ENCODE measurements at places on chromosomes 11 and 22.

DNA sequence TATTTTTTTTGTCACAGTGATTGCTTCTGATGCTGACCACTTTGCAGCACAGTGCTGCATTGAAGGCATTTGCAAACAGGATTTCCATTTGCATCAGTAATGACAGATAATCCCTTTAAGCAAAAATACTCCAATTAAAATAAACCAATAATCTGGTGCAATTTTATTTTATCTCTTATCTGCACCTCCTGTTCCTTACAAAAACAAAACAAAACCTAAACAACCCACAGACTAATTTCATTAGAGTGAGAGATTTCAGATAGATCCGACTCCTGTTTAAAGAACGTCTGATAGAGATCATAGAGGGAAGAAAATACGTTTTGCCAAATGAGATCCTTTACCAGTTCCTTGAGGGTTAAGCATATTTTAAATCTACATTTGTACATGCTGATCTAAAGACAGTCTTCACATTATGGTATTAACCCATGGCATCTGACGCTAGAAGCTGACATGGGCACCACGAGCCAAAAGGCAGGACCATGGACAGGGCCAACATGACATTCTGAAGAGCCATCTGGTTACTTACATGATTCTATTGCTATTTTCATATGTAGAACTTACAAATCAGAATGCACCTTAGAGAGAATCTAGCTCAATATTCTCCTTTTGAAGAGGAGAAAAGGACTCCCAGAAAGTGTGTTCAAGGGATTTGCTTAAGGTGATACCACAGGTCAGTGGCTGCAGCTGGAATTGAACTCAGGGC, 286.2 kb upstream of the NARS2 start:
- DNase-seq: no peak

DNA sequence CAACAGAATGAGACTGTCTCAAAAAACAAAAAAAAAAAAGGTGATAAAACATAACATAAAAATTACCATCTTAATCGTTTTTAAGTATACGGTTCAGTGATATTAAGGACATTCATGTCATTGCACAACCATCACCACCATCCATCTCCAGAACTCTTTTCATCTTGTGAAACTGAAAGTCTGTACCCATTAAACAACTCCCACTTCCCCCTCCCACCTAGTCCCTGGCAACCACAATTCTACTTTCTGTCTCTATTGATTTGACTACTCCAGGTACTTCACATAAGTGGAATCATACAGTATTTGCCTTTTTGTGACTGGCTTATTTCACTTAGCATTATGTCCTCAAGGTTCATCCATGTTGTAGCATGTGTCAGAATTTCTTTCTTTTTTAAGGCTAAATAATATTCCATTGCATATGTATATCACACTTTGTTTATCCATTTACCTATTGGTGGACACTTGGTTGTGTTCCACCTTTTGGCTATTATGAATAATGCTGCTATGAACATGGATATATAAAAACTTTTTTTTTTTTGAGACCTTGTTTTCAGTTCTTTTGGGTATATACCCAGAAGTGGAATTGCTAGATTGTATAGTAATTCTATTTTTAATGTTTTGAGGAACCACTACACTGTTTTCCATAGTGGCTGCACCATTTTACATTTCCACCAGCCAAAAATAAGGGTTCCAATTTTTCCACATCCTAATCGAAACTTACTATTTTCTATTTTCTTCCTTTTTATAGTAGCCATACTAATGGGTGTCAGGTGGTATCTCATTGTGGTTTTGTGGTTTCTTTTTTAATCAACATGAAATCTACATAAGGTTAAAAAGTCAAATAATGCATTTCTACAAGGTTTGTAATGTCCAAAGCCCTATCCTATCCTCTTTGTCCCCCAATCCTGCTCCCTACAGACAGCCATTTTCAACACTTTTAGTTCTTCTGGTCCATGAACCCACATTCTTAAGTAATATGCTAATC, 23.4 kb upstream of the PIK3C2A start:
- no peak for DNase-seq

- DNase-seq: no peak
Observed at GRCh38 chr11:64438986-64439771, 80.2 kb downstream of the RPS6KA4 start.

- no peak for DNase-seq
Observed at GRCh38 chr11:75270896-75271418, 30.4 kb downstream of the TPBGL start.
